ENCODE measurements at places on chromosomes 3 and 15.

DNA sequence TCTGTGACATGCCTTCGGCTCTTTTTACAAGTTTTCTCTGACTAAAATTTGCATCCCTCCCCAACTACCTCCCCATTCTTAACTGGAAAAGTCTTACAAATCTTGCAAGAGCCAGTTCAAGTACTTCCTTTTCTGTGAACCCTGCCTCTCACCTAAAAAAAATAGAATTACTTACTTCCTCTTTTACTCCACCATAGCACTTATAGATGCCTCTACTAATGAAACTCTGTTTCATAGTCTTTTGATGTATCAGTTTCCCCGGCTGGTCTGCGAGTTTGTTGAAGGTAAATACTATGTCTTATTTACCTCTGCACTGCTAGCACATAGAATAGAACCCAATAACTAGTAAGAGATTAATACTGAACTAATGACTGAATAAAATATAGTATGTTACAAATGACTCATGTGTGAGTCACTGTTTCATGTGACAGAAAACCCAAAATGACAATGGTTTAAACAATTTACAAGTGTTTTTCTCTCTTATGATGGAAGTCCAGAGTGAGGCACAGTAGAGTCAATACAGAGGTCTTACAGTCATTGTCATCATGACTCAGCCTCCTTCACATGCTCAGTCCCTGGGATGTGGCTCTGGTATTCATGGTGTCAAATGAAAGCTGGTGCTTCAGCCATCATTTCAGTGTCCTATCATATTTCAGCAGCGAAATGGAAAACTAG, 393.5 kb downstream of the RSL24D1 start:
- peak; percentile 92 for DNase-seq

- no peak for DNase-seq
Measured at GRCh38 chr3:29475305-29475840, 194.5 kb downstream of the RBMS3 start.

- DNase-seq, result no peak
Measured at GRCh38 chr3:53140847-53141845, 10.9 kb upstream of the RFT1 start.

DNA sequence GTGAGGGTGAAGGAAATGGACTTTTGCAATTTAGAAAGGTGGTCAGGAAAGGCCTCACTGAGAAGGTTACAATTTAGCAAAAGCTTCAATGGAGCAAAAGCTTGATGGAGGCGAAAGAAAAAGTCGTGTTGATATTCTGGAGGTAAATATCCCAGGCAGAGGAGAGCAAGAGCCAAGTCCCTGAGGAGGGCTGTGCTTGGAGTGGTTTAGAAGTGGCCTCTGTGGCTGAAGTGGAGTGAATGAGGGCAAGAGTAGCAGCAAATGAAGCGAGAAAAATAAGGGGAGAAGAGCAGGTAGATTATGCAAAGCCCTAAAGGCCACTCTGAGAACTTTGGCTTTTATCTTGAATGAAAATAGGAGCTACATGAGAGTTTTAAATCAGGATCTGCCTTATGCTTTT, 54.1 kb downstream of the GUCA1C start:
- DNase-seq, result no peak

DNA sequence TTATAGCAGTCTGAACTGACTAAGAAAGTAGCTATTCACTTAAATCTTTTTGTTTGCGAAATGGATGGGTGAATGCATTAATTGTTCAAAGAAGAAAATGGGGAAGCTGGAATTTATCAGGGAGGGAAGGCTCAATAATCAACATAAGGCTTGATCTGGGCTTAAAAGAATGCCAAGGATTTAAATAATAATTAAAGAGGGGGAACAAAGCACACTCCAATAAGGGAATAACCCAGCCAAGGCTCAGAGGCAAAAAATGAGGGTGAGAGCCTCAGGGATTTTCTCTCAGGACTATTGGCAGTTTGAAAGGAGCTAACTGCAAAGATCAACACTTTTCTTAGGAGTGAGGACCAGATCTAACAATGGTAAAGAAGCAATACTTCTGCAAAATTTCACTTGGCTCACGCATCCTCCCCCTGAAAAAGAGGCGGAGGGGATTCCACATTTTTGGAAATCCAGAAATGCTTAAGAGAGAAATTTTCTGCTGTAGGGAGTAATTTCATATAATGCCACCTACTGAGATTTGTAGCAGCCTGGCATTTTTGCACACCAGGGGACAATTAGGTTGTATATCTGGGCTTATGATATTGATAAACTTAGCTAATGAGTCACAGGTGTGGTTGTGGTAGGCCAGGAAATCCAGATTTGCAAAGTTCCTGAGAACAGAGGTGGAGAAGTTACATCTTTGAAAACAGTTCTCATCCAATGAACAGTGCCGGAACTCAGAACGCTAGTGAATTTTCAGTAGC, 405.1 kb downstream of the TUSC7 start:
- no peak for DNase-seq

GRCh38 chr3:125436921-125437320, 61.8 kb upstream of the ZNF148 start:
- no peak for DNase-seq

DNA sequence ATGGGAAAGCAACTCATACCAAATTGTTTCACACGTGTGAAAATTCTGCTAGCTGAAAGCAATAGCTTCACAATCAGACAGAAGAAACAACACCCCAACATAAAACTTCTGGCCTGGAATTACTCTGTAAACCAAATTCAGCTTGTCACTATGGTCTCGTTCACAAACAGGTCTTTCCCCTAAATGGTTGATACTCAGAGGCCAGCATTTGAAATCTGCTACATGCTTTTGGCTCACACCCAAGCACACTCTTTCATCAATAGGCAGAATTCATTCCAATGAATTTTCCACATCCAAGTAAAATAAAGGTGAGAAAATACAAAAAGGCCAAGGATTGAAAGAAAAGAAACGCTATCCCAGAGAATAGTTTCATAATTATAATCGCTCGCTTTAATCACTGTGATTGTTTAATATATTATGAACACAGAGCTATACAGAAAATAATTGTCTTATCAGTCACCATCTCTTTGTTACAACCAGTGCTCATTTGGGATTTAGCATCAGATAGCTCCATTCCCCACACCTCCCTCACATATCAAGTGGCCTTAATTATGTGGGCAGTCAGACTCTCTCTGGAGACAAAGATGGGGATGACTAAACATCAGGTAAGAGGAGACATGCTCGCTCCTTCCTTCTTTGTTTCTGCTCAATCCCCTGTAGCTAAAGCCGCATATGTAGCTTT, 503.8 kb upstream of the ARRDC4 start:
- no peak for DNase-seq

- no peak for DNase-seq
Measured at GRCh38 chr15:79089890-79090486, 592 bp downstream of the RASGRF1 start.

DNA sequence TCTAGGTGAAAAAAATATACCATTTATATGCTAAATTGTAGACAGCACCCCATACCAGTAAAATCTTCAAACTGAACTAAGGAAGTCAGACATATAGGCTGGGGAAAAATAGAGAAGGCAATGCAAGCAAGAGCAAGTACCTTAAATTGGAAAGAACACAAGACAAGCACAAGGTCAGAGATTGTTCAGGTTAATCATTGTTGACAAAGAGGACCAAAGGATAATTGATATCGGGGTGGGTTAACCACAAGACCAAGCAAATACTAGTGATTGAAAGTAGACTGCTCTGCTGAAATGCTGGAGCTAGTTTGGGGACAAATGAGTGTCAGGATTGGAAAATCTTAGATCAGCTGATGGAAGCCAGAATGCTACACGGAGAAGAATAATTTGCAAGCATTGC, 499.8 kb downstream of the ROBO2 start:
- no peak for DNase-seq

DNA sequence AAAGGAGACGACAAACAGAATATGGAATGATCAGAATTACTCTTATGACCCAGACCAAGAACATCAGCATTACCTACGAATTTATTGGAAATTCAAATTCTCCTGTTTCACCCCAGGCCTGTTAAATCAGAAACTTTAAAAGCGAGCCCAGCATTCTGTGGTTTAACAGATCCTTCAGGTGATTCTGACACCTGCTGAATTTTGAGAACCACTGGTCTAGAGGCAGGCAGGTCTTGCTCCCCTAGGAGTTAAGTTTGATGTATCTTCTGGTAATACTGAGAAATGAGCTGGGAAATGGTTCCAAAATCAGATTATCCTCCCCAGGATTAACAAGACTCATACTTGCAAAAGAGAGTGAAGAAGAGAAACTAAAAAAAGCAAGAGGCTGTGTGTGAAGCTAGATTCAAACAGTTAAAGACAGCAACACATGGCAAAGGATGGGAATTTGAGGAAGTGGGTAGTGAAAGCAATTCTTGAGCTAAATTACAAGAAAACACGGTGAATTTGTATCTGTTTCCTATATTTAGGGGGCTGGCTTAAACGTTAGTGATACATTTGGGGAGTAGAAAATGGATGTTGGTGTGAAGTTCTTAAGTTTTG, 66.0 kb downstream of the FLNB start:
- DNase-seq, result no peak

- DNase-seq, result no peak
Measured at GRCh38 chr3:23496165-23496564, 293.0 kb downstream of the UBE2E2 start.

GRCh38 chr3:193777524-193777923, 184.5 kb downstream of the OPA1 start:
- no peak for DNase-seq

- peak; percentile 88 for DNase-seq
Measured at GRCh38 chr15:25439369-25439836, 579 bp upstream of the UBE3A start.

DNA sequence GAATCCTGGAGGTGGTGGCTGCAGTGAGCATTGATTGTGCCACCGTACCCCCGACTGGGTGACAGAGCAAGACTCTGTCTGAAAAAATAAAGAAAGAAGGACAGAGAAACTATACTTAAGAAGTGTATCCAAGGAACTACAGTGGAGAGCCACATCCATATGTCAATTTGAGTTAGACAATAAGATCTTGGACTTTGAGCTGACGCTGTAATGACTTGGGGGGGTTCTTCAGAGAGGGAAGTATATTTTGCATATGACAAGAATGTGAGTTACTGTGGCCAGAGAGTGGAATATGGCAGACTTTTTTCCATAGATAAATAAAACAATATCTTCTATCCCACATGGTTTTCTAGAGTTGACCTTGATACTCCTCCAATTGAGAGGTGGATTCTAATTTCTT, 52.6 kb upstream of the TEX264 start:
- no peak for DNase-seq

GRCh38 chr3:115098354-115099073, 48.6 kb downstream of the ZBTB20 start:
- DNase-seq, result no peak

DNA sequence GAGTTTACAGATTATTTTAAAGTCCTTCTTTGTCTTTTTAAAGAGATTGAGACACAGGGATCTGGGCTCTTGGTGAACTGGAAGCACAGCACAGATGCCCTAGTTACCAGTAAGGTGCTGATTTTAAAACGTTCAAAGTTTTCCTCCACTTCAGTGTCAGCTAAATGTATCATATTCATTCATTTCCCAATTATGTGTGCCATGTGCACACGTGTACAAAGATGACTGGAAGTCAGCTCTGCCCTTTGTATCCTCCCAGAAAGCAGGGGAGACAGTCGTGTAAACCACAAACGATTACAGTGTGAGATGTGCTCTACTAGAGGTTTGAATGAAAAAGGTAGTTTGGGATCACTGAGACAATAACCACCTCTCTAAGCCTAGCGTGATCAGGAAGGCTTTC, 730 bp downstream of the ZKSCAN7 start:
- no peak for DNase-seq

GRCh38 chr3:177554895-177555759, 357.8 kb upstream of the TBL1XR1 start:
- no peak for DNase-seq

DNA sequence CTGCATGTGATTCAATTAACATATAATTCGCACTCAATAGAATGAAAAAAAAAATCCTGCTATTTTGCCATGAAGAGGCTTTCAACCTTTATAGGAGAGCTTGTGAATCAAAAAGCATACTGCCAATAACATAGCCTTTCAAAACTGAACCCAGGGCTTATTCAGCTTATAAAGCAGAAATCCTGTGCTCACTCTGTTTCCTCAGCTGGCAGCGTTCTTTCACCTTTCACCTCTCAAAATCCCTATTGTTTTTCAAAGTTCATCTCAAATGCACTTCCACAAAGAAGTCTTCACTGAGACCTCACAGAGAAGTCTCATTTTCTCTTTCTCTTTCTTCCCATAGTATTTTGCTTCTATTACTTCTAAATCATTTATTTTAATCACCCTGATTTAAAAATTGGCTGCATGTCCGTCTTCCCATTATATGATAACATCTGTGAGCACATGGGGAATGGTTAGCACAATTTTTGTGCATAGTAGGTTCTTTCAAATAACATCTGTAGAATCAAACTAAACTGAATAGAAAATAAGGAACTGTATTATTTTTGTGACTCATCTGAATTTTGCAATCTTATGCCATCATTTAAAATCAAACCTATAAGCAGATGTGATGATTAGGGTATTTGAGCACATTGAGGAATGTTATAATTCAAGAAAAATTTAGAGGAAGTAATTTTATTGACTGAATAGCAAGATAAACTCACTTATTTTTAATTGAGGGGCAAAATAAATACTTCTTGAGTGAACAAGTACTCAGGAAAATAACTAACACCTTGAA, 373.4 kb downstream of the NLGN1 start:
- DNase-seq, result no peak

- no peak for DNase-seq
Measured at GRCh38 chr15:71055461-71055860, 59.8 kb upstream of the THSD4 start.

DNA sequence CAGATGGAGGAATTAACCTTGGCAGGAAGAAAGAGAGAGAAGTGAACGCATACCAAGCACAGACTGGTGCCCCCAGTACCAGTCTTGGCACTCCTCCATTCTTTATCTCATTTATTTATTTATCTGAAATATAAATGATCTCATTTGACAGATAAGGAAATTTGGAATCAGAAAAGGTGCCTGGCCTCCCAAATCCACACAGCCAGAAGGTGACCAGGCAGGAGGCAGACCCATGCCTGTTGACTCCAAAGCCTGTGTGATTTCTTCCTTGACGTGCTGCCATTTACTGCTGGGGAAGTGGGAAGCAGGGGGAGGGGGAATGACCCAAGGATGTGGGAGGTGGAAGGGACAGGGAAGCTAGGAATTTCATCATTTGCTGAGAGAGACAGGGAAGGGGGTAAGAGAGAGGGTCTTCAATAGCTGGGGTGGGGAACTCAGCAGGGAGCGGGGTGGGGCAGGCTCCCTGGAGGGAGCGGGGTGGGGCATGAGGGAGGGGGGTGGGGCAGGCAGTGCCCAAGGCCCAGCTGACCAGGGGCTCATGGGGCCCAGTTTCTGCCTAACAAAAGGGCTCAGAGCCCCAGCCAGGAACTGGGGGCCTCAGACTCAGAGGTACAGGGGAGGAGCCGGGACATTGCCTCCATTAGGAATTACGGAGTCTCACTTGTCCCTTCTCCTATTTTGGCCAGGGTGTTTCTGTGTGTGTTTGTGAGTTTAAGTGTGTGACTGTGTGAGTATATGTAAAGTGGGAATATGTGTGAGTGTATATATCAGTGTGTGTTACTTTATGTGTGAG, 63.0 kb downstream of the MINAR1 start:
- DNase-seq, result no peak
